Central memory CD4-positive, alpha-beta T cell (primary cell): ENCODE measurements at places on chromosomes 11 and 22.

DNA sequence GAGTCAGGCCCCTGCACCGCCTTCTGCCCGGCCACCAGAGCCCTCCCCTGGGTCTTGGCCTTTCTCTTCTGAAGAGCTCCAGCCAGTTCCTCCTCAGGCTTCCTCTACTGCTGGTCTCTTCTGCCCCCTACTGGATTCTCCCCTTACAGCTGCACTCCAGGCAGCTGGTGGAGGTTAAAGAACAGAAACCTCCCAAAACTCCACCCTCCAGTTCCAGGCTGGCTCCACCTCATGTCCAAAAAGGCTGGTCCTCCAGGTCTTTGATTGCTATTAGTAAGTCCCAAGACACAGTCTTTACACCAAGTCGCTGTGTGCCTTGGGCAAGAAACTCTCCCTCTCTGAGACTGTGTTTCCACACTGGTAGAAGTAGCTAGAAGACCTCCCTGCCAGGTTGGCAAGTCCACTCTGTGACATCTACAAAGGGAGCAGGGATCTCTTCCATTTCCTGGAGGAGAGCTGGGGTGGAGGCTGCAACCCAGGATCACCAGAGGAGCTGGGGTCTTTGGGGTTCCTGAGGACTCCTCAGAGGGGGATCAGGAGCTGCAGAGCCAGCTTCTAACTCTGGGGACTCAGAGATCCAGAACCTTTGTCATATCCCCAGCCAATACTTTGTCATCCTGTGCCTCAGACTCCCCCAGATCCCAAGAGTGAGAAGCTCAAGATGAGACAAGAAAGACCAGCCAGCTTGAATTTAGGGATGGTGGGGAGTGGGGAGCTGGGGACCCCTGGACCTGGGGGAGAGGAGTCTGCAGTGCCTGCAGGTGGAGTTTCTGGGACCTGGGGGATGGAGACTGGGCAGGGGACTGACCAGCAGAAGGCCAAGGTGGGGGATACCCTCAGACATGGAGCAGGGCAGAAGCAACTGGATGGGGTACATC lies 3.4 kb upstream of the IGLL5 start:
- peak; percentile 70 for DNase-seq

DNA sequence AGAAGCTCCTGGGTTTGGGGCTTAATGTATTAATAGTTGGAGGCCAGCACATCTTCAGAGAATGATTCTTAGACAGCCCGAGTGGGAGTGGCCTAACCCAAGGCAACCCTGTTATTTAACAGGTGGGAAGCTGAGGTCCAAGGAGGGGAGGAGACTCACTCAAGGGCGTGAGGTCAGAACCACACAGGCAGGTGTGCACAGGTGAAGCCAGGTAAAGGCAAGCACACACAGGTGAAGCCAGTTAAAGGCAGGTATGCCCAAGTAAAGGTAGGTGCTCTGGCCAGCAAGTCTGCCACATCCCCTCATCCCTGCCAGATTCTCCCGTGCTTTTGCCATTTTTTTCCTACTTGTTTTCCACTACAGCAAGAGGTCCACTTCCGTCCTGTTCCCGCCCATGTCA lies 2.9 kb upstream of the SHANK2 start:
- DNase-seq, result no peak

DNA sequence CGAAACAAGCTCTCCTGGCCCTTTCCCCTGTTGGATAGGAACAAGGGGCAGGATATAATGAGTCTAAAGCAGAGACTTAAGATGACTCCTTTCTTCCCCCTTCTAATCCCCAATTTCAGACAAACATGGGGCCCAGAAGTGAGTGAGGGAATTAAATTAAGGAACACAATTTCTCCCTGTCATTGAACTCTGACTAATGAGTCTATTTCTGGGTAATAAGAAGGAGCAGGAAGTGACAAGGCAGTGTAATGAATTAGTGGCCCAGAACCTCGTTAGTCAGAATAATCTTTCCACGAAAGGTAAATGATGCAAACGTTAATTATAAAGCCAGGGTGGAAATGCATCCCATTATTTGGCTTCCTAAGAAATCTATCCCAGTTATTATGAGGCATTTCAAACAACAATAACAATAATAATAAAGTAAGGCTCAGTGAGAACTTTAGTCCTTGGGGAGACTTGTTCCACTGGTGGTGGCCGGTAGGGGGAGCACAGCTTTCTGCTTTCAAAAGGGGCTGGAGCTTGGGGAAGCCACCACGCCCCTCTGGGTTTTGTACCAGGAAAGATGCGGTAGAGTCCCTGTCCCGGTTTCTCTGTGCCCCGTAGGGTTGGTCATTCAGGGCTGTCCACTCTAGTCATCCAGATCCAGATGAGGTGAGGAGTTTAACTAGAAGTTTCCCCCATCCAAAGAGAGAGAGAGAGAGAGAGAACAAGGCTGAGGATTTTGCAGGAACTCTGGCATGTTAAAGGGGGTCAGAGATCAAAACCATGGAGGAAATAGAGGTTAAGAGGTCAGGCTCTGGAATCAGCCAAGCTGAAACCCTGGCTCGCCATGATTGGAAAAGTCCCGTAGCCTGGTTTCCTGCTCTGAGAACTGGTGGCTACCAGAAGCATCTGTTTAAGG lies 298.3 kb downstream of the NTM start:
- no peak for DNase-seq

GRCh38 chr11:30521297-30522071 lies 64.7 kb downstream of the MPPED2 start:
- DNase-seq, result no peak

DNA sequence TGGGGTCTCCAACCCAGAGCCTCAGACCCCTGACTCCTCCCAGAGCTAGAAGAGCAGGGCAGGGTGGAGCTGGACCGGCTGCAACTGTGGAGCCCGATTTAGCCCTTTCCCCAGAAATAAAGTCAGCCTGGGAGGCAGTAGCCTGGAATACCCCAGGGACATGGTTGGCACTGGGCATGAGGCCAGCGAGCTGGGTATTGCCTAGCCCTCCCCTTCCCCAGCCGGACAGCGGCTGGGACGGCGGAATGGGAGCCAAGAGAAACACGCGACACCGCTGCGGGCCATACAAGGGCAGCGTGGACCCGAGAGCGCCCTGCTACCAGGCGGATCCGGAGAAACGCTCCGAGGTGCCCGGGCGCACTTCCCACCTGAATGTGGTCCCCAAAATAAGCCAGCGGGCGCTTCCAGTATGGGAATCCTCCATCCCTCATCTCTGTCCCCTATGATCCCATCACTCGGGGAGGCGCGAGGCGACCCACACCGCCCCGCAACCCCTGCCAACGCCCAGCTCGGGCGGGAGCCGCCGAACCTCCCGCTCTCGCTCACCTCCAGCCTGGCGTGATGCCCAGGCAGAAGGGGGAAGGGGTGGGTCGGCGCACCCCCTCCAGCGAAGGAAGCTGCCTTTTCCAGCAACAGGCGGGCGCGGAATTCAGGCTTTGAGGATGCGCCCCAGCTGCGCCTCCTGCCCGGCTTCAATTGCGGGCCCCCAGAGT lies 758 bp downstream of the MCAM start:
- DNase-seq, result no peak

- DNase-seq, result no peak
These were observed 35.9 kb upstream of the GRAMD4 start for GRCh38 chr22:46584081-46584921.

GRCh38 chr11:106608677-106609076 lies 409.6 kb downstream of the GUCY1A2 start:
- no peak for DNase-seq

DNA sequence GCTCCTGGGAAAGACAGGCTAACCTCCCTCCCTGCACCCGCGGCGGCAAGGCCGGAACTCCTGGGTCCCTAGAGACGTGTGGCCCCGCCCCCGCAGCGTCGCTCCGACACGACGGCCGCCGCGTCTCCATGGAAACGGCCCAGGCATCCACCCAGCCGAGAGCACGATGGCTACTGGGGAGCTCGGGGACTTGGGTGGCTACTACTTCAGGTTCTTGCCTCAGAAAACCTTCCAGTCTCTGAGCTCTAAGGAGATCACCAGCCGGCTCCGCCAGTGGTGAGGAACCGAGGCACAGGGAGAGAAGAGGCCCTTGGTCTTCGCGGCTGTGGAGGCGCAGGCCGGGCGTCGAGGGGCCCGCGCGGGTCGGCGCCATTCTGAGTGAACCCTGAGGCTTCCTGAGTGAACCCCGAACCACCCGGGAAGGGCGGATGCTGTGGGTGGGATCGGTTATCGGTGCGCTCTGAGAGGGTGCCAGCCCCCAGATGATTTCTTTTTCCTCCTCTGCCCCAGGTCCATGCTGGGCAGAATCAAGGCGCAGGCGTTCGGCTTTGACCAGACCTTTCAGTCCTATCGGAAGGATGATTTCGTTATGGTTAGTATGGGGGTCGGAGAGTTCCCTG lies at the start of gene CFAP300:
CFAP300 (plus strand) TSS at position 133 of the 620 bp plus-strand sequence; CDS start at position 167, 34 bp downstream.
- peak; percentile 29 for DNase-seq

DNA sequence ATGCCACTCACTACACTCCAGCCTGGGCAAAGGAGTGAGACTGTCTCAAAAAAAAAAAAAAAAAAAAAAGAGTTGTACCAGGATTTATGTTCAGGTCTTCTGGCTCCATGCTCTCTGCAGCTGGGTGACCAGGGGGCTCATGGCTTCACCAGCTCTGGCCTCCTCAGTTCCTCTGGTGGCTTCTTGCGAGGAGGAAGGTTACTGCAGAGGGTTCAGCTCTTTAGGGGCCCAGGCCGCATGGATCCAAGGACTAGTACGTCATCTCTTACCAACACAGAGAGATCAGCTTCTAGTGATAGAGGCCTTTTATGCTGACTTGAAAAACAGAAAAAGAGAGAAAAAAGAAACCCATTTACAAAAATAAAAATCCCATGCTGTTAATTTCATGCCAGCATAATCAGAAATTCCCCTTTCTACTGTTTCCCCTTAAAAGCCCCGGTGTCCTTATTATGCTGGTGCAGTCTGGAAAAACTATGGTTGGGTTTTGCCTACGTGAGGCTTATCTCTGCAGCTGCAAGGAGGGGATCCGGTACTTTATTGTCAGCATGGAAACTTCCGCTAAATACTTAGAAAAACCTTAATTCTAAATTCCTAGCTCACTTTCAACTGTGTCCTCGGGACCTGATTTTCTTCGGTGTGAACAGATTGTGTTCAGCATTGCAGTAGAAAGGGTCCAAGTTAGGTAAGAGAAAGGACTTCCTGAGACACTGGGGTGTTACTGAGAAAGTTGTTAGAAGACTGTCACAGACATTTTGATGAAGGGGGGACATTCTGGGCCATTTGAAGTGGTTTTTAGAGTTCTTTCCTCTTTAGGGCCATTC lies 13.7 kb downstream of the ZBTB16 start:
- no peak for DNase-seq

- DNase-seq, result no peak
These were observed 383.8 kb upstream of the NARS2 start for GRCh38 chr11:78958444-78958843.

GRCh38 chr22:17007852-17008731 lies at the start of gene GAB4:
Gene GAB4, minus strand, starts transcription at chr22:17008222. Its CDS starts 108 bp downstream, at chr22:17008114.
- DNase-seq, result no peak

GRCh38 chr11:116276051-116277044 lies 496.4 kb downstream of the BUD13 start:
- DNase-seq, result peak; percentile 43
